ENCODE measurements at places on chromosomes 5 and 9.
A peak's percentile ranks its signal among the peaks of the same experiment; 100 is the strongest.

GRCh38 chr5:158175934-158176481 is 317.1 kb upstream of the CLINT1 start:
- no peak for DNase-seq

GRCh38 chr5:132776131-132776937 is 705 bp downstream of the SEPTIN8 start:
- DNase-seq = peak; percentile 61

GRCh38 chr5:14675865-14676300 is 11.4 kb downstream of the OTULIN start:
- DNase-seq = no peak

DNA sequence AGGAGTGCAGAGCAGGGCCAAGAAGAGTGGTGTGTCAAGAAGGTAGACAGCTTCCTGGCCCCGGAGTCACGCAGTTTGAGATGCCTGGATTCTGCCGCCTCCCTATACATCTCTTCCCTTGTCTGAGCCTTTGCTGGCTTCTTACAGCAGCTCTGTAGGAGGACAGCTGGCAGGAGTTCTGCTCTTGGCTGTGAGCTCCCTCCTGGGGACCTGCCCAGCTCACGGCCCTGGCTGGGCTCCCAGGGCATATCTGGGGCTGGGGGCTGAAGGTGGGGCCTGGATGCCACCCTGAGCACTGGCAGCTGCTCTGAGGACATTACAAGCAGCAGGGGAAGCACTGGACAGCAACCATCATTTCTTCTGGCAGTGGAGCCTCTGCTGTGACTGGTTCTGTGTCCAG is 786 bp upstream of the TSSK1B start:
- DNase-seq = no peak

DNA sequence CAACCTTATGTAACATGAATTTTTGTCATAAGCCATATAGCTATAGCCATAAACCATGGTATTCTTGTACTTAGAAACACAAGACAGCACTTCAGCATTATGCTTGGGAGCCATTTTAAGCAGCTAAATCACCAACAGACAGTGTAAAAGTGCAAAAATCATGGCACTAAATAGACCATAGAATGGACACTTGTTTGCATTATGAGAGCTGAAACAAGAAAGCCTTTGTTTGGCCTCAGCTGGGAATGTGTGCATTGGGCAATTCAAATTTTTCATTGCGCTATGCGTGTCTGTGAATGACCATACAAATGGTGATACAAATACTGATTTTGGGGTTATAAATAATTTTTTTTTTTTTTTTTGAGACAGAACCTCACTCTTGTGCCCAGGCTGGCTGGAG is 23.7 kb downstream of the KDM4C start:
- DNase-seq = no peak

Measured in ELR (cell line).